CD4-positive, alpha-beta T cell treated with Interleukin-4 for 1 hour (primary cell): ENCODE measurements at places on chromosomes 4 and X.

- DNase-seq: no peak
Measured at GRCh38 chr4:3299976-3300671, 7.3 kb downstream of the RGS12 start.

DNA sequence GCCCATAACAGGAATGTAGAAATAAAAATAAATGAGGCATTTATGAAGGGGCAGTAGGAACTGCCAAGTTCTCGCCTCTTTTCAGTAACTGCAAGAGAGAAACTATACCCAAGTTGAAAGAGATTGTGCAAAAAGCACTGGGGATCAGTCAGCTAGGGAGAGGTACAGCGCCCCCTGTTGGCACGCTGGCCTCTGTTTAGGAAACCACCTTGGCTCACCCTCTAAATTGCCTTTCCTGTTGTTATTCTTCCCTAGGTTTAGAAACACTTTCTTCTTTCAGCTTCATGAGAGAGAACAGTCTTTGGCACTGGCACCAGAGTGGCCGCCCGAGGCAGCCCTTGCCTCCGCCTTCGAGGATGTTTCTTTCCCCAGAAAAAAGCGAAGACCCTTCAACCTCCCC is 348.5 kb downstream of the MID1IP1 start:
- peak; percentile 39 for DNase-seq

- no peak for DNase-seq
Measured at GRCh38 chr4:69848028-69848427, 11.9 kb downstream of the SULT1E1 start.

DNA sequence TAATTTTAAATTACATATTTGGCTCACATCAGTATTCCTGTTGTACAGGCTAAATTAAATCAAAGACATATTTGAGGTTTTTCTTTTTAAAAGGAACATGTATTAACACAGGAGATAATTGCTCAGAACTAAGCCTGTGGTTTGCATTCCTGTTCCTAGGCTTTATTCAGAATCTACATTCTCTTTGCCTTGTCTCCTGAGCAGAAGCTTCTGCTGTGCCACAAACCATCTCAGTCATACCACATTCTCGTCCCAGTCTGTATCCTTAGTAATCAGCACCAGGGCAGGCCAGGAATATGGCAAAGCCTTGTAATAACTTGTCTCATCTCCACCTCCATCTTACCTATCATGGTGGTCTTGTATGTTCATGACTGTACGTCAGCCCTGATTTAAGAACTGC is 162.8 kb downstream of the ARHGAP24 start:
- no peak for DNase-seq

- no peak for DNase-seq
Measured at GRCh38 chrX:41677183-41678060, 11.4 kb upstream of the GPR34 start.

GRCh38 chr4:62835631-62836030 is 1573.6 kb downstream of the TECRL start:
- no peak for DNase-seq

DNA sequence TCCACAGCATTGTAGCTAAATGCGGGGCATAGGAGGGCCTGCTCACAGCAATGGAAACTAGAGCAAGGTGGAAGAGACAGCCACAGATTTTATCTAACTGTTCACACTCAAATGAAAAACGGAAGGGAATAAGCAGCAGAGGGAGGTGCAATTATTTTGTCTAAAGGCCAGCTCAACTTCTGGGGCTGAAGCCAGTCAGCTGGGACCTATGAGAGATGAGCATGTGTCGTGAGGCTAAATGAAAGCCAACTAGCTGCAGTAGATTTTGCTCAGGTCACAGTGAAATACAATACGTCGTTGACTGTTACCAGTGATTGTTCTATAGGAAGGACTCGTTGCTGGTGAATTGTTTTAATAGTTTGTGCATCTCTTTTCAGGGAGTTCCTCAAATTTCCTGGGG is 26.4 kb upstream of the FGFBP2 start:
- DNase-seq: no peak

- DNase-seq: no peak
Measured at GRCh38 chr4:125091-125771, 930 bp downstream of the ZNF718 start.

GRCh38 chr4:39048311-39048710 is 13.7 kb upstream of the KLHL5 start:
- DNase-seq: no peak

- DNase-seq: no peak
Measured at GRCh38 chr4:103786014-103786413, 66.2 kb upstream of the TACR3 start.

- DNase-seq: no peak
Measured at GRCh38 chr4:165101641-165102040, 11.0 kb downstream of the TMEM192 start.

DNA sequence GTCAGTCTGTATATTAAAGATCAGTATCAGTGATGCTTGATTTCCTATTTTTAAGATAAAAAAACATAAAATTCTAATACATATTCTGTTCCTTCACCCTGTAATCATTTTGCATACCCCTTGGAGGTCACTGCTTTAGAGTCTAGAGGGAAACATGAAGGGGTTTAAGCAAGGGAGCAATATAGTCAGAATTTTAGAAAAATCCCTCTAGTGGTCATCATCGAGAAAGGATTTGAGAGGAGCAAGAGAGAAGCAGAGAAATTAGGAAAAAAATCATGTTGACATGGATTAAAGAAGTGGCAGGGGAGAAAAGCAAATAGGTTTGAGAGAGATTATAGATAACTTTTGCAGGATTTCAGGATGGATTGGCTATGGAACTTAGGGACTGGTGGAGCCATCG is 11.1 kb downstream of the APEX2 start:
- no peak for DNase-seq

DNA sequence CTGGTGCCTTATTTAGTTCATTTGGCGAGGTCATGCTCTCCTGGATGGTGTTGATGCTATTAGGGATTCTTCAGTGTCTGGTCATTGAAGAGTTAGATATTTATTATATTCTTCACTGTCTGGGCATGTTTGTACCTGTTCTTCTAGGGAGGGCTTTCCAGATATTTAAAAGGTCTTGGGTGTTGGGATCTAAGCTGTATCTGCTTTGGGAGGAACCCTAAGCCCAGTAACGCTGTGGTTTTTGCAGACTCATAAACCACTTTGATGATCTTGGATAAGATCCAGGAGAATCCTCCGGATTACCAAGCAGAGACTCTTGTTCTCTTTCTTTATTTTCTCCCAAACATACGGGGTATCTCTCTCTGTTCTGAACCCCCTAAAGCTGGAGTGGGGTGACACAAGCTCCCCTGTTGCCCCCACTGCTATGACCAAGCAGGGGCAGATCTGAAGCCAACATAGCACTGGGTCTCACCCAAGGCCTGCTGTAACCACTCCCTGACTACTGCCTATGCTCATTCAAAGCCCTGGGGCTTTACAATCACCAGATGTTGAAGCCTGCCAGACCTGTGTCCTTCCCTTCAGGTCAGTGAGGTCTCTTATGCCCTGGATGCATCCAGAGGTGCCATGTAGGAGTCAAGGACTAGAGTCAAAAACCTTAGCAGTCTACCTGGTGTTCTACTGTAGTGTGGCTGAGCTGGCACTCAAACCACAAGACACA is 187.6 kb downstream of the GUCY2F start:
- no peak for DNase-seq

DNA sequence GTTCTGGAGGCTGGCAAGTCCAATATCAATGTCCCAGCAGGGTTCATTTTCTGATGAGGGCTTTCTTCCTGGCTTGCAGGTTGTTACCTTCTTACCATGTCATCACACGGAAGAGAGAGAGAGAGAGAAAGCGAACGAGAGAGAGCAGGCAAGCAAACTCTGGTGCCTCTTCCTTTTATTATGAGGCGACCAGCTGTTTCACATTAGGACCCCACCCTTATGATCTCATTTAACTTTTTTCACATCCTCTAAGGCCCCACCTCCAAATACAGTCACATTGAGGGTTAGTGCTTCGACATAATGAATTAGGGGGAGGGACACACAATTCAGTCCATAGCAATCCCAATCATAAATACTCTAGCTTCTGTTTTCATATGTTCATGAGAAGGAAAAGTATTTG is 10.6 kb upstream of the GPR174 start:
- DNase-seq: peak; percentile 67

GRCh38 chr4:91322961-91323360 is 980.8 kb upstream of the GRID2 start:
- no peak for DNase-seq

DNA sequence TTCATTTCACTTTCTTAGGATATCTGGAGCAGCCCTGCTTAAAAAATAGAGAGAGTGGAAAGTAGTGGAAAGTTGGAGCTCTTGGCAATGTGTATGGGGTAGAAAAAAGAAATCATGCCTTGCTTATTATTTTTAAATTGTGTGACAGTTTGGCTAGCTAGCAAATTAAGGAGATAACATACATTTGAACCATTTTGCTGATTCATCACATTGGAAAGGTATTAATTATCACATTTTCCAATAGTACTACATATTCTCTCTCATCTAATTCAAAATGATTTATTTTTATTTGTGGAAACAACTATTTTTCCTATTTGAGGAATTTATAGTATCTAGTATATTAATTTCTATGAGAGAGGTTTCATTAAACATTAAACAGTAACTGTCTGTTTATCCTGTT is 280.4 kb downstream of the KLHL4 start:
- DNase-seq: no peak

- no peak for DNase-seq
Measured at GRCh38 chr4:10677796-10678497, 6.6 kb downstream of the CLNK start.

GRCh38 chrX:80489166-80489565 is 68.9 kb downstream of the TENT5D start:
- DNase-seq: no peak

GRCh38 chr4:80465238-80465637 is 129.7 kb downstream of the CFAP299 start:
- no peak for DNase-seq

DNA sequence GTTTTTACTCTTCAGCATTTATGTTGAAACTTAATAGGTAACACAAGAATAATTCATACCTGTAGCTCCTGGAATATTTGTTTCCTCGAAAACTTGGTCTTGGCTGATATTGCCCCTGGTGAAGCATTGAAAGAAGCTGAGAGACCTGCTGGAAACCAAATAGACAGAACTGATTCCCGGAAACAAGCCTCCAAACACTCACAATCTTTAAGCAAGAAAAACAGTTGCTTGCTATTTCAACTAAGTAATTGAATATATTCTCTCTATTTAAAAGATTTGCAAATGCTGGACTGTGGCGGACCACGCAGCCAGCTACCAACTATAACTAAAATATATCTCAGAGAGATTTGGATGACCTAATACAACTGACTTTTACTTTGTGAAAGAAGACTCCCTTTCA is 3.6 kb downstream of the PCDH18 start:
- DNase-seq: no peak

GRCh38 chr4:44558031-44558605 is 93.3 kb downstream of the YIPF7 start:
- DNase-seq: no peak

GRCh38 chr4:73852771-73853170 is 325 bp upstream of the PF4V1 start:
- no peak for DNase-seq

DNA sequence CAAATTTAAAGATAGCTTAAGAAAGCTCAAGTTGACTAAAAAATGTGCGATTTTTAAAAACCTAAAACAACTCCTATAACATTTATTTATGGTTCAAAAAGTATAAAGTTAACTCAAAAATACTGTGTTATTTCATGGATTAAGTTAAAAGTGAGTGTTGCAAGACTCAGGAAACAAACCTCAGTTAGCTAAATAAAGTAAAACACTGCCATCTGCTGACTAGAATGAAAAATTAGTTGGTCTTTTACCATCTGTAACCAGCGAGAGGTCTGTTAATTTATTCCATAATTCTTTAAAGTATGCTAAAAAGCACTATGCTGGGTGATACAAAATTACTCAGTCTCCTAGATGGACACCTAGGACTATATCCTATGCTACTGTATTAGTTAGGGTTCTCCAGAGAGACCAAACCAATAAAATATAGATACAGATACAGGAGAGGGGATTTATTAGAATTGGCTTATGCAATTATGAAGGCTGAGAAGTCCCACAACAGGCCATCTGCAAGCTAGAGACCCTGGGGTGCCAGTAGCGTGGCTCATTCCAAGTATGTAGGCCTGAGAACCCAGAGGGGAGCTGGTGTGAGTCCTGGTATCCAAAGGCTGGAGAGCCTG is 4.9 kb upstream of the WDFY3 start:
- DNase-seq: no peak

GRCh38 chr4:106019771-106020170 is 124.5 kb downstream of the NPNT start:
- no peak for DNase-seq

GRCh38 chr4:153513596-153513995 is 47.4 kb downstream of the TMEM131L start:
- no peak for DNase-seq

- peak; percentile 51 for DNase-seq
Measured at GRCh38 chrX:150365051-150365989, 2.2 kb downstream of the MAMLD1 start.

DNA sequence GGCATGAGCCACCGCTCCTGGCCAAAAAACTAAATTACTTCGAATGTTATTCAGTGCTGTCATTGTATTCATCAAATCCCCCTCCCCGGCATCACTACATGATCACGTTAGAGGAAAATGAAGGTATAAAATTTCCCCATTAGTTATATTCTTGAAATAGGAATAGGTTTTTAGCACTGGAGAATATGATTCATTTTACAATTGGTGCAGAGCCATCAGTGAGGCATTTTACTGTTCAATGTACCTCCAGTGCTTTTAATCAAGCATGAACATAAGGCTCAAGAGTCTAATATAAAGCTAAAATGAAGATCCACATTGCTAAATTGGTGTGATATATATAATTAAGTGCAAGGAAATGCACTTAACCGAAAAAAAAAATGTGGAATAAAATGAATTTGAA is 18.3 kb downstream of the KLF3 start:
- DNase-seq: no peak

DNA sequence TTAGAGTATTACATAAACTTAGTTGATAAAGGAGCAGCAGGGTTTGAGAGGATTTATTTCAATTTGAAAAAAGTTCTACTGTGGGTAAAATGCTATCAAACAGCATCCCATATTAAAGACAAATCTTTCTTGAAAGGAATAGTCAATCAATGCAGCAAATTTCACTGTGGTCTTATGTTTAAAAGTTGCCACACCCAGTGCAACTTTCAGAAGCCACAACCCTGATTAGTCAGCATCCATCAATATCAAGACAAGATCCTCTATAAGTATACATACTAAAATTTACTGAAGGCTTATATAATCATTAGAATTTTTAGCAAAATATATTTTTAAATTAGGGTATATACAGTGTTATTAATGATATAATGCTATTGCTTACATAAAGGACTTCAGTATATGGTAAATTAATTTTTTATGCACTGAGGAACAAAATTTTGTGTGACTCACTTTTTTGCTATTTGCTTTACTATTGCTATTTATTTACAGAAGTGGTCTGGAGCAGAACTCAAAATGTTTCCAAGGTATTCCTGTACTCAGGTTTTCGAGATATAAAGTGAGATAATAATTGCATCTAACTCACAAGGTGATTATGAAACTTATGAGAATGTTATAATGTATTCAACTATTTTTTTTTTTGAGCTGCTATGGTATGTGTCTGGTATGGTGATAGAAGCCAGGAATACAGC is 1127.6 kb downstream of the ADGRL3 start:
- no peak for DNase-seq
